Large intestine (tissue), 12 donors: ENCODE measurements at places on chromosomes 2 and 18.

- no peak for DNase-seq
These were observed 223.1 kb downstream of the RBM43 start for GRCh38 chr2:151038516-151038915.

GRCh38 chr2:25301453-25302352, 40.0 kb downstream of the DNMT3A start:
- DNase-seq: no peak

DNA sequence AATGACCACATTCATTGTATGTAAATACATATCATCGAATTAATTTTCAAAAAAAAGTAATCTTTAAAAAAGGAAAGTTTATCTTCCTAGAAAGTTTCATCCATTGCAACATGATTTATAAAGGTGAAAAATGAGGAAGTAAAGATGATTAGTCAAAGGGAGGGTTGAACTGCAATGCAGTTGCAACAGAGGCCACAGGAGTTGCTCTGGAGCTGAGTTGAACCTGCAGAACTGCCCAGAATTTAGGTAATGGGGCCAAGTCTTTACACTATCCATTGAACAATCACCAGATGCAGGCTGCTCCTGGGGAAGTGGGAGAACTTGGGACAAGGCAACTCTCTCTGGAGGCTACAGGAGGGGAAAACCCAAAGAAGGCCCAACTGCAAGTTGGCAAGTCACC, 390.7 kb downstream of the METTL4 start:
- no peak for DNase-seq

DNA sequence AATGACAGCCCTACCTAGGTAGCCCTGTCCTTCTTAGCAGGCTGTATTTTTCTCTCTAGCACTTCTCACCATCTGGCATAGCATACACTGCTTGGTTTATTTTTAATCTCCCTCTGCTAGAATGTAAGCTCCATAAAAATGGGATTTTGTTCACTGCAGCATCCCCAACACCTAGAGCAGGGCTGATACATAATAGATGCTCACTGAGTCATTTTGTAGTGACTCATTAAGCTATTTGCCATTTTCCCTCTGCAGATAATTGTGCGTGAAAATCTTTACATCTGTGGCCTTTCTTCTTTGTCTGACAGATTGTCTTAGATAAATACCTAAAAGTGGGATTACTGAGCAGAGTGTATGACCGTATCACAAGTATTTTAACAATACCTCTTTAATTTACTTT, 82.5 kb downstream of the CERS6 start:
- DNase-seq: no peak

GRCh38 chr18:70454704-70455322, 166.0 kb downstream of the SOCS6 start:
- peak; percentile 34 for DNase-seq

- DNase-seq: no peak
These were observed 940.4 kb downstream of the ERBB4 start for GRCh38 chr2:211598238-211598637.

DNA sequence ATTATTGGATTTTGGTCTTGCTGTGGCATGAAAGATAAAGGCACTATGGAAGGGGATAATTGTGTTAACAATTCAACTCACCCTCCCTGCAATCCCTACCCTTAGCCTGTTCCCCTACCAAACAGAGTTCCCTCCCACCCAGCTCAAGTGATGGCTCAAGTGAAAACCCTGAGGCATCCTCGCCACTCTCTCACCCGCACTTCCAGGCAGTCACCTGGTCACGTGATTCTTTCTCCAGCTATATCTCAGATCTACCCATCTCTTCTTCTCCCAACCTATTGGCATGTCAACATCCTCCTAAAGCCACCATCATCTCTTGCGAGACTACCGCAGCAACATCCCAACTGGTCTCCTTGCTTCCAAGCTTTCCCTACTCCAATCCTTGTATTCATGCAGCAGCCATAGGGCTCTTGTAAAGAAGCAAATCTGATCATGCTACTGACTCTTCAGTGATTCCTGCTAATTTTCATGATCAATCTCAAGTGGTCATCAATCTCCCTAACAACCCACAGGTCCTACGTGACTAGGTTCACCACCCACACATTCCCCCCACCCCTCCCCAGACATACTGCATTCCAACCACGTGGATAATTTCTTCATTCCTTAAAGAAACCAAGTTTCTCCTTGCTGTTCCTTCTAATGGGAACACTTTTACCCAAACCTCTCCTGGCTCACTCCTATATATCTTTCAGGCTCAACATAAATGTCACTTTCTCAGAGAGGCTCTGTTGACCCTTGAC, 66.7 kb downstream of the MBD2 start:
- DNase-seq: no peak

GRCh38 chr2:97011977-97012569, 25.7 kb upstream of the FAM178B start:
- DNase-seq: peak; percentile 23

GRCh38 chr2:239146011-239146641, 254.7 kb downstream of the HDAC4 start:
- DNase-seq: no peak

GRCh38 chr2:69022548-69022947, 9.6 kb downstream of the ANTXR1 start:
- DNase-seq: no peak

DNA sequence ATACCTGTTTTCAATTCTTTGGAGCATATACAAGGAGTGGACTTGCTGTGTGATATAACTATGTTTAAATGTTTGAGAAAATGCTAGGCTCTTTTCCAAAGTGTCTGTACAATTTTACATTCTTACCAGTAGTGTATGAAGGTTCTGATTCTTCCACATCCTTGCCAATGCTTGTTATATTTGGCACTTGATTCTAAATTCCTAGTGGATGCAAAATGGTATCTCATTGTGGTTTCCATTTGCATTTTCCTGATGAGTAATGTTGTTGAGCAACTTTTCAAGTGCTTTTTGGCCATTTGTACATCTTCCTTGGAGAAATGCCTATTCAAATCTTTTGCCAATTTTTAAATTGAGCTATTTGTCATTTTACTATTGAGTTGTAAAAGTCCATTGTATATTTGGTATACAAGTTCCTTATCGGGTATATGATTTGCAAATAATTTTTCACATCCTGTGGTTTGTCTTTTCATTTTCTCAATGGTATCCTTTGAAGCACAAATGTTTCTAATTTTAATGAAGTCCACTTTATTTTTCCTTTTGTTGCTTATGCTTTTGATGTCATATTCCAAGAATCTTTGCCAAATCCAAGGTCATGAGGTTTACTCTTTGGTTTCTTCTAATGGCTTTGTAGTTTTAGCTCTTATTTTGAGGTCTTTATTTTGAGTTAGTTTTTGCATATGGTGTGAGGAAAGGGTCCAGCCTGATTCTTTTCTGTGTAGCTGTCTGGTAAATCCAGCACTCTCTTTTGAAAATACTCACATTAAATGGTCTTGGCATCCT, 33.2 kb upstream of the CWC22 start:
- DNase-seq: no peak

DNA sequence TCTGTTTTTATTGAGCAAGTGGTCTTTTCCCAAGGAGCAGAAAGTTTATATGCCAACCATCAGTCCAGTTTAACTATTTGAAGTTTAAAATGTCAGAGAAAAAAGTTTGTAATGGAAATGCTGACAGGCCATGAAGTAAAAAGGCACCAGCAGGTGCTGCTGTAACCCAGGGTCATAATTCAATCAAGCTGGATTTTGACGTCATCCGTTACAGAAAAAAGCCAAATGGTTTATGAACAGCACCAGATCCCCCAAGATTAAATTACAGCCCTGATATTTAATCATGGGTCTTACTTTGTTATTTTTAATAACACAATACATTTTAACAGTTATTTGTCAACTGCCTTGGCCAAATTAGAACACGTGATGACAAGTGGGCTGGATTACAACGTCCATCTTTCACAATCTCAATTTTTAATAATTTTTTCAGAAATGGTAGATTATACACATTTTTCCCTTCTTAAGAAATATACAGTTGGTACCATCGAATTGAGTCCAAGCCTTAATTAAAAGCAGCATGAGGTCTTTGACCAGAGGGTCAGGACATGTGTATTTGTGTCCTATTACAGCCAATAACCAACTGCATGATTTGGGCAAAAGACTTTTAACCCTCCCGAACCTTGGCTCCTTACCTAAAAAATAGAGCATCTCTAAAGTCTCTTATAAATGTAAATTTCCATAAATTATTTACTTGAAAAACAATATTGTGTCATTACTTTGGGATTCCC, 10.0 kb downstream of the TCF4 start:
- no peak for DNase-seq

- DNase-seq: no peak
These were observed 66.3 kb upstream of the DARS1 start for GRCh38 chr2:136051725-136052048.

DNA sequence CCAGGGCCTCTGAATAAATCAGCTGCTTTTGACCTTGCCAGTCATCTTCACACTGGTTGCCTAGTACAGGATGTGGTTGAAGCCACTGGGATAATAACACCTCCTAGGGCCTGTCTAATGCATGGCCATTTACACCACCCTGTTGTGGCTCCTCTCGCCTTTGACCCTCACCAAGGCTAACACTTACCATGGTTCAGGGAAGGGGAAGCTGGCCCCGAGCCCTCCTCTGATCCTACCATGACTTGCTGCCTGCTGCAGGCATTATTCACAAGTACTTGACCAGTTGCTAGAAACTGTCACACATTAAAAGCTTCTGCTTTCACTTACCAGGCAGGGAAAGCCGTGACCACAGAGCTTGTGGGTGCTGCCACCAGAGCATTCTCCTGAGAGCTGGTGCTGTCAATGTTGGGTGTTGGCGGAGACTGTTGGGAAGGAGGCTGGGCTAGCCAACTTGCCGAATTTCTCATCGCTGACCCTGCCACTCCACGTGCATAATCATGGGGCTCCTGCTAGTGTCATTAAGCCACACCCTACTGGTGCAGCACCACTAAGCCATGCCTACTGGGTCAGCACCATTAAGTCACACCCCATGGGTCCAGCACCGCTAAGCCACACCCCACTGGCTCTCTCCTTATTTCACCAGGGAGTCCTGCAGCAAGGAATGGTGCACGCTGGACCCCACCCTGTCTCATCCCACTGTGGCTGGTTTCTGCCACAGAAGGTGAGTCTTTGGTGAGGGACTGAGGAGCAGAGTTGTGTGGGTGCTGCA, 47.0 kb upstream of the TTC39C start:
- DNase-seq: no peak

- DNase-seq: no peak
These were observed 173.1 kb downstream of the PTH2R start for GRCh38 chr2:208579678-208580077.

DNA sequence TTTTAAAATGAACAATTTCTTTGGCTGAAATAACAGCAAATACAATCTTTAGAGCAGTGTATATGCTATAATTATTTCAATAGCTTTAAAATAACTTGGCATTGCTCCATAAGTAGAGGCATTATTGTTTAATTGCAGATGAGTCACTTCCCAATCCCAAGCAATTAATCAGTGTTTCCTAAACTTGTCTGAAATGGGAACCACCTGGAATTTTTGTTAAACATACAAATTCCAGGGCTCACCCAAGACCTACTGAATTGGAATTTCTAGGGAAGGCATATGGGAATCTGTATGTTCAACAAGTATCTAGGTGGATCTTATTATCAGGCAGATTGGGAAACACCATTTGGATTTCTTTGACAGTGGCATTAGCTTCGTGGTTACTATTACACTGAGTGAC, 27.1 kb upstream of the FMNL2 start:
- DNase-seq: no peak

GRCh38 chr2:62539606-62540407, 33.8 kb upstream of the TMEM17 start:
- peak; percentile 24 for DNase-seq

DNA sequence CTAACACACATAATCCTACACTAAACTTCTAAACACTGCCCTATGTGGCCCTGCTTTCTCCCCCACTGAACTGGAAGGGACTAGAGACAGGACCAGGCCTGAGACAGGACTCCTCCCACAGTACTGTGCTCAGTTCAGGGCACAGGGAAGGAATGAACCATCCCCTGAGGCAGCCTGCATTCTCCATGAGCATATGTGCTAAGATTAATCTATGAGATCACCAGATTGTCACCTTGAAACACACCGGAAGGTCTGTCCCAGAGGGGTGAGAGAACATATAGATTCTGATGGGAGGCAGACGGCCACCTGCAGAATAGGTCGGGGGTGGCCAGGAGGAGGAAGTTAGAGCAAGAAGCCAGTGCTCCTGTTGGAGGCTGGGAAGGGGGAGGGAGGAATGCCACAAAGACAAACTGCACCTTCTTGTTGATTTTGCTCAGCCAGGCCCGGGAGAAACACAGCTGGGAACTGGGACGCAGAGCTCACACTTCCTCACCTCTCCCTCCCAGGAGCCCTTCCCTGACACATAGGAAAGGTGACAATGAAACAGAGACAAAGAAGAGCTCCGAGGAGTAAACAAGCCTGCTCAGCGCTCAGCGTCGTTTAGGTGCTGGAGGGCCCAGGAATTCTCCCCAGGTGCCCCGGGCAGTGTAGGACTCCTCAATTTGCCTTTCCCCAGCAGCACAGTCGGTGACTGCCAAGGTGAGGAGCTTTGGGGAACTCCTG, 52.1 kb downstream of the ZBTB7C start:
- peak; percentile 32 for DNase-seq

DNA sequence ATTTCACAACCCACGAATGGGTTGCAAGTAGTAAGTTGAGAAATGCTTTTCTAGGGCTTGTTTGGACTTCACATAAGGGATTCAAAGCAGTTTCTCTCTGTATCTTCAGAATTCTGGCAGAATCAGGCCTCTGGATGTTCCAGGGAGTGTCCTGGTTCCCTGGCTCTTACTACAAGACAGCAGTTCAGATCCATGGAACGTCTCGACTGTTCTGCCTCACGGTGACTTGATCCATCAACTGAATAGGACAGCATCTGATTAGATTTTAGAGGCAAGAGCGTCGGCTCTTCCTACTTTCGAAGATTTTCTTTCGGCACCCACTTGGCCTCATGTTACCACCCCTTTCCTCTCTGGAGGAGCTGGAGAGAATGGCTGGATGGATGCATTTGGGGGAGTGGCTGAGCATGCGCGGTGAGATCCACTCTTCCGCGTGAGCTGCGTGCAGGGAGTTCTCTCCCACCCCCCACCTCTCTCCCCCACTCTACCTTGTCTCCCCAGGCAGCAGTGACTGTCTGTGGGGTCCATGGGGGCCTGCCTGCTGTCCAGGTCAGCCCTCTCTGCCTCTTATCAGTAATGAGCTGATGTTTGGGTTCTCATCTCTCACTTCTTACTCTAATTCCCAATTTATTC, 132.5 kb downstream of the VAPA start:
- DNase-seq: no peak

DNA sequence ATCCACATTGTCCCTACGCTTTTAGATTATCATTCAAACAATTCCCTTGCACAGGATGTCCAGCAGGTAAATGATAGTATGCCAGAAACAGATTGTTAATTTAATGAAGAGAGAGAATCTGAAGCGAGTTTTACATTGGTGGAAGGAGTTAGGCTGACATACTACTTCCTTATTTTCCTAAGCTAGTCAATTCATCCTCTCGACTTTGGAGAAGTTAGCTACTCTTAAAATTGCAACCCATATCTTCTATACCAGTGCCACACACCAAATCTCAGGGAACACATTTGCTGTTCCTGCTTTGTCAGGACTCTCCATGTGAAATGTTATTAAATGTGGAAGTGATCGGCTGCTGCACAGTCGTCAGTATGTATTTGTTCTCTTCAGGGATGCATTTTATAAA, 249.2 kb downstream of the NAPG start:
- DNase-seq: no peak
